ENCODE measurements at places on chromosomes 12 and 14.

- no peak for DNase-seq
These were observed 67.1 kb upstream of the SRSF5 start for GRCh38 chr14:69699748-69700303.

- no peak for DNase-seq
These were observed 34.3 kb upstream of the CHFR start for GRCh38 chr12:132921685-132922084.

DNA sequence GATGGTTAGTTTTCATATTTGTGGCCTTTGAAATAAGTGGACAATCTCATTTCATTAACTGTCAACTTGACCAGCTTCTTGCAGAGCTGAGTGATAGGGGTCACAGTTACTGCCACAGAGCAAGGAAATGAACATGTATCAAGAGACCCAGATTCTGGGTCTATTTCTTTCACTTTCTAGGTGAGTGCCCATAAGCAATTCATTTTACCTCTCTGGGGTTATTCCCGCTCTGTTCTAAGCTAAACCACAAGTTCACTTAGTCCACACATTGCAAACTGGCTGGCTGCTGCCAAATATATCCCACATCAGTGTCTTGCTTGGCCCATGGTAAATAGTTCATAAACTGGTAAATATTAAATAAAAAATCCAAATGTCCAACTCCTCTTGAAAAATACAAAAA is 29.9 kb downstream of the GPHB5 start:
- DNase-seq = no peak

GRCh38 chr14:91324606-91325575 is 80.4 kb upstream of the GPR68 start:
- DNase-seq = no peak

DNA sequence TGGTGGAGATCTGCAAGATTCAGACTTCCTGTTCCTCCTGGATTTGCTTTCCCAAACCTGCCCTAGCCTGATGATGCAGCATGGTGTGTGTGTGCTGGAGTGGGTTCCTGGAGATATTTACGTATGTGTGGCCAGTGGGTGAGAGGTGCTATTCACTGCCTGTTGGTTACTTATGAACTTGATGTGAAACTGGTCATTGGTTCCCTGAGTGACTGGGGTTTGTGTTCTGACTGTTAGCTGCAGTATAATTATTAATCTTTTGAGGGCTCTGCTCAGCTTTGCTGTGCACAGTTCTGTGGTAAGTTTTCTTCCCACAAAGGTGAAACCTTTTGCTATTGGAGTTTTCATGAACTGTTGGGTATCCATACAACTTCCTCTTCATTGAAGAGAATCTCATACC is 541.8 kb upstream of the FBXO33 start:
- DNase-seq = no peak

DNA sequence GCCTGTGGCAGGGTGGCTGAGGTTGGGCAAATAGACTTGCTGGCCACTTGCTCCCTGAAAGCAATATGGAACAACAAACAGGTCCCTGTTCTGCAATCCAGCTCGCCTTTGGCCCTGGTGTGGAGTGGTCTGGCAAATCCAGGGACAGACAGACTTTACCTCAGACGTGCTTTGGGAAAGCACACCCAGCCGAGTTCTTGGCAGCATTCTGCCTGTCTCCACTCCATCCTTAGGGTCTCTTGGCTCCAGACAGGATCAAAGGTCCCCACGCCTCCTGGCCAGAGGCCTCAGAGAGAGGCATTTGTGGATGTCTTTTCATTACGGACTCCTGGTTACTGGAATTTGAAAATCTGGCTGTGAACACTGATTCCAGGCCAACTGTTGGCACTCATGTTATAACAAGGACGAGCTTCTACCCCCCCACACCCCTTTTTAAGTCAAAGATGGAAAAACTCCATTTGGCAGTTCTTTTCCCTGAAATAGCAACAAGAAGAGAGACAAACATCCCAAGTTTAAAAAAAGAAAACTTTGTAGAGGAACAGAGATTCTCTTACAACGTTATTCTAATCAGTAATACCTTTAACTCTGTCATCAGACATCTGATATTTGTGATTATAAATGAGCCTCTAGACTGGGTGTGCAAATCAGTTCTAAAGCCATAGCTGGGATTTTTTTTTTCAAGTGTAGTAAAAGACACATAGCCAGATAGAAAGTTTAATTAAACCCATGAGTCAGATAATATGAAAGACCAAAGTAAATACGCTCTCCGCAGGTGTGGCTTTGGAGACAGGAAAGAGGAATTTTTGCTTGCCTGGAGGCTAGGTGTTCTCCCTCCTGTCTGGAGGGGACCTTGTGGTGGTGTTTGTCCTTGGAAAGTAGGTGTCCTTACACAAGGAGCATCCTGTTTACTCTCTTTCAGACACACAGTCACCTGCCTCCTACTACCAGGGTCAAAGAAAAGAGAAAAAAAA is 60.7 kb downstream of the GALNT8 start:
- no peak for DNase-seq

GRCh38 chr14:104223101-104224041 is 85.0 kb downstream of the KIF26A start:
- DNase-seq = no peak

DNA sequence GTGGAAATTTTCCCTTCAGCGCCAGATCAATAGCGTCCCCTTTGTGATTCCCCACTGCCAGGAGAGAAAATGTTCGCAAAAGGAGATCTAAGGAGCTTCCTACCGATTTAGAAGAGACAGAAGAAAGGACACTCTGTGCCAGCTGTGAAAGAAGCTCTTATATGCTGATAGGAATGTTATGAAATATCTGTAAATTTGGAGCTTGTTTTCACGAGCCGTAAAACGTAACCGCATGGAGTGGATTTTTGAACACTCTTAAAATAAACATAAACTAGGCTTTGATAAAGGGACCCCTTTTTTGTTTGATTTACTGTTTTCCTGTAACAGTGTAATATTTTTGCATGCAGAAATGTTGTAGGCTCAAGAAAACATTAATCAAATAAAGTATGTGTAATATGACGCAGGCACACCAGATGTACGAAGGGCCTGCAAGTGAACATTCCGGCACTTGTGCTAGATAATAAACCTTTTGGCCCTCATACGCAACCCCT is 346.8 kb downstream of the ETNK1 start:
- no peak for DNase-seq

DNA sequence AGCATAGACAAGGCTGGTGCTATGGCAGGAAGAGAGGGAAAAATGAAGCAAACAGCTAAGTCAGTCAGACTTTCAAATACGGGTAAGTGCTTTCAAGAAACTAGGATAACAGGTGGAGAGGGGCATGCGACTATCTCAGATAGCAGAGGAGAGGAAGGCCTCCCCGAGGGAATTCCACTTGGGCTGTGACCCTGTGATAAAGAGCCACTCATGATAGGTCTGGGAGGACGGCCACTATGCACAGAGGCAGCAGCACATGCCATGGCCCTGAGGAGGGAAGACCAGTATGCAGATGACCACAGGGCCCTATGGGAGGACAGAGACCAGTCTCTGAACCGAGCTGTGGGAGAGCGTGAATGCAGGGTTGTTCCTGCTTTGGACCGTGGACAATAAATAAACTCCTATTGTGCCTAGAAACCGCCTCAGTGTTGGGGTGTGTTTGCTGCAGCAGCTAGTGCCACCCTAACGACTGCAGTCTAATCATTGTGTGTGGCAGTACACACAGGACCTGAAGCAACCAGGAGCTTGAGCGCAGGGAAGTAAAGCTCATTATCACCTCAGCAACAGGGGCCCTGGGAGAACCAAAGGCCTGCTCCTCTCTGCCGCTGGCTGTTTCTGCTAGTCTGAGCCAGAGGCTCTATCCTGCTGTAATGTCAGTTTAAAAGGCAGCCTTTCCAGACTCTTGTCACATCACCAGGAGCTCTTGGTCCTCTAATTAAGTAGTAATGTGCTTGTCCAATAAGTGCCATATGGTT is 119.1 kb downstream of the CACNA1C start:
- no peak for DNase-seq

DNA sequence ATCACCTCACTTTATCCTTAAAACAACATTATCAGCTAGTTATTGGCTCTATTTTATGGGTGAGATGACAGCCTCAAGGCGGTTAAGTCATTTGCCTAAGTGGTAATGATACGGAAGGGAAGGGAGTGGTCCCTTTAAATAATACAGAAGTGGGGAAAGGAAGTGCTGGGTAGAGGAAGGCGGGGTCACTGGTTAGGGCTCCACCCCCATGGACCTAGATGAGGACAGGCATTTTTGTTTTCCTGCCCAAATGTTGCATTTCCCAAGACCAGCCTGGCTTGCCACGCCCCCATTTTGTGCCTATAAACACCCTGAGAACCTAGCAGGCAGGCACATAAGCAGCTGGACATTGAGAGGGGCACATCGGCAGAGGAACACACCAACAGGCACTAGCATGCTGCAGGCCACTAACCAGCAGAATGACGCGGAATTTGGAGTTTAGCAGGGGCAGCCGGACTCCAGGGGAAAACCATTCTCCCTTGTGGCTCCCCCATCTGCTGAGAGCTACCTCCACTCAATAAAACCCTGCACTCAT is 100.9 kb downstream of the EPS8 start:
- no peak for DNase-seq

- DNase-seq = no peak
These were observed 110.7 kb upstream of the SFSWAP start for GRCh38 chr12:131600160-131600532.
